ENCODE measurements at places on chromosomes 6 and 20. TPM values are rescaled to one million over a fixed set of nuclear protein-coding genes. Genes with fewer than 3 reads are reported as not detected.

DNA sequence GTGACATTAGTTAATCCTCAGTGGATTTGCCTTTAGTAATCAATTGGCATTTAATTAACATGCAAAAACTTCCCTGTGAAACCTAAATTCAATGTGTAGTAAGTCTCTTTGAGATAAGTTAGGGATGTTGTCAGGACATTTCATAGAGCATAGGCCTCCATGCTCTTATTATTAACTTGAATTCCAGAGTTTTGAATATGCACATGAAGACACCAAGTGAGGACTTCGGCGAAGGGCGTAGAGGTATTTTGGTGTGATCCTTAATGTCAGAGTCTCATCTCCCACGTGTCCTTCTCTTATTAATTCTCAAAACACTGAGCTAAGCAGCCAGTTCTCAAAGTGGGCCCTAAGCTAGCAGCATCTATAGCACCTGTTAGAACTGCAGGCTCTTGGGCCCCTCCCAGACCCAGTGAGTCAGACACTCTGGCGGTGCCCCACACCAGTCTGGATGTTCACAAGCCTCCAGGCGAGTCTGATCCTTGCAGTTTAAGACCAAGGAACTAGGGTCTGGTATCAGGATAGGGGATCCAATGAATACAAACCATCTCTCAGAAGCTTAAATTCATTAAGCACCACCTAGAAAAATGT lies 292.1 kb downstream of the QKI start:
- DNase-seq: no peak
- no peaks in the 10 kb centered on the region for H3K4me1 ChIP-seq
- no peaks in the 10 kb centered on the region for H3K27me3 ChIP-seq
- H3K36me3 ChIP-seq: no peaks in the 10 kb centered on the region

- no peaks in the 10 kb centered on the region for H3K27me3 ChIP-seq
- H3K4me1 ChIP-seq: no peaks in the 10 kb centered on the region
- no peak overlapping the region for H3K4me3 ChIP-seq
- no peak overlapping the region for H3K27ac ChIP-seq
- peak; percentile 8 for DNase-seq
Observed at GRCh38 chr6:10655508-10656055, 38.8 kb downstream of the C6orf52 start.

DNA sequence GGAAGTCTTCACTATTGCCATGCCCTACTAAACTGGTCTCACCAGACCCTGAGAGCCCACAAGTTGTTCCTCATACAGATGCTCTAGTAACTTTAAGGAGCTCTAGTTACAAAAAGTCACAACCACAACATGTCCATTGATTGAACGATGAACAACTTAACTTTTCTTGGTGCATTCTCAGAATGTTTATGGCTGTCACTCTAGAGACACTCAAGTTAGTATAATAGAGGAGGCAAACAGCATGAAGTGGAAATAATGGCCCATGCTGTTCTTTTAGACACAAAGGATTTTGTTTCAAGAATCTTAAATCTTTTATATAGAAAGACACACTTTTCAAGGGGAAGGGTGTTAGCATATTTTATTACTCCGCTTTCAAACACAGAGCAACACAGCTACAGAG lies 934.4 kb downstream of the HACE1 start:
- no peaks in the 10 kb centered on the region for H3K4me1 ChIP-seq
- H3K4me3 ChIP-seq: no peak overlapping the region
- H3K36me3 ChIP-seq: no peaks in the 10 kb centered on the region
- H3K27me3 ChIP-seq: no peaks in the 10 kb centered on the region

GRCh38 chr20:63345328-63346100 lies 15.6 kb downstream of the CHRNA4 start:
- no peak overlapping the region for H3K27ac ChIP-seq
- H3K4me1 ChIP-seq: no peaks in the 10 kb centered on the region

- H3K27me3 ChIP-seq: no peaks in the 10 kb centered on the region
- H3K36me3 ChIP-seq: no peaks in the 10 kb centered on the region
- H3K27ac ChIP-seq: no peak overlapping the region
- H3K4me3 ChIP-seq: no peak overlapping the region
- no peaks in the 10 kb centered on the region for H3K4me1 ChIP-seq
- DNase-seq: no peak
Observed at GRCh38 chr20:43680981-43681380, 14.1 kb downstream of the MYBL2 start.

DNA sequence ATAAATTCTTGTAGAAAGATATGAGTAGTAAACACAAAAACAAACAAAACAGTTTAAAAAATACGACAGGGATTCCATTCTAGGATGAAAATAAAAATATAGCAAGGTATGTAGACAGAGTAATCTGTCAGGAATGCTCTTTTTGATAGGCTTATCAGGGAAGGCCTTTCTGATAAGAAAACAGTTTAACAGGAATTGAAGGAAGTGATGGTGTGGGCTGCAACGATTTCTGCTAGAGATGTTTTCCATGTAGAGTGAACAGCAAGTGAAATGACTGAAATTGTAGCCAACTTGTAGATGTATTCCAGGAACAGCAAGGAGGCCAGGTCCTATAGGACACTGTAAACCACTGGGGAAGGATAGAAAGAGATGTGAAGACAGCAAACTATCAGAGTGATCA lies 689.7 kb upstream of the GJE1 start:
- no peaks in the 10 kb centered on the region for H3K4me1 ChIP-seq
- no peak overlapping the region for H3K4me3 ChIP-seq
- H3K27me3 ChIP-seq: no peaks in the 10 kb centered on the region
- H3K36me3 ChIP-seq: no peaks in the 10 kb centered on the region

DNA sequence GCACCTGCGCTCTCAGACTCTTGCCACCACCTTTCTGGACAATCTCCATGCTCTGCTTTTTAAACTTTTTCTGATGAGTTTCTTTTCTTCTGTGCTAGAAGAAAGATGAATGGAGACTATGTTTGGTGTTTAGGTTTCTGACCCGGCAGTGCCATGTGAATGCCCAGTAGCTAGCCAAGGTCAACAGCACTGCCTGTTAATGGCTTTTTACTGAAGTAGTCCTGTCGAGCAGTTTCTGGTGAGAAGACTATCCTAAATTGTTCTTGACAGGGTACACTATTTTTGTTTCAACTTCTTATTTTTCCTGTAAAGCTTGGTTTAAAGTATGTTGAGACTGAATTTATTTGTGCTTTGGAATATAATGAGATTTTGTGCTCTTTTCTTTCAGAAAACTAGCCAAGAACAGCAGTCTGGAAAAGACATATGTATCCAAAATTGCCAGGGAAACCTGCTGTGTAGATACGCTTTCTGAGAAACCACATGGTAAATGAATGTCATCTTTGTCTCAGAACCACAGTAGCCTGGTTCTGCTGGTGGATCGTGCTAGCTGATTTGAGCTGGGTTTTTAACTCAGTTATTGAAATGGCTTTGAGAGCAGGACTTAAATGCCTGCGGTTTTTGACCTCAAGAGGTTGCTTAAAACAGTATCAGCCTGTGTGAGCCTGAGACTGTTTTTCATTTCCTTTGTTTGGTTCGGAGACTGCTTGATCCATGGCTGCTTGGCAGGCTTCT lies 48.1 kb downstream of the KCNS1 start:
- no peaks in the 10 kb centered on the region for H3K27me3 ChIP-seq
- H3K36me3 ChIP-seq: peaks cover 40% of the 10 kb centered on the region
- H3K4me1 ChIP-seq: peaks cover 60% of the 10 kb centered on the region
- peak; percentile 35 for DNase-seq

DNA sequence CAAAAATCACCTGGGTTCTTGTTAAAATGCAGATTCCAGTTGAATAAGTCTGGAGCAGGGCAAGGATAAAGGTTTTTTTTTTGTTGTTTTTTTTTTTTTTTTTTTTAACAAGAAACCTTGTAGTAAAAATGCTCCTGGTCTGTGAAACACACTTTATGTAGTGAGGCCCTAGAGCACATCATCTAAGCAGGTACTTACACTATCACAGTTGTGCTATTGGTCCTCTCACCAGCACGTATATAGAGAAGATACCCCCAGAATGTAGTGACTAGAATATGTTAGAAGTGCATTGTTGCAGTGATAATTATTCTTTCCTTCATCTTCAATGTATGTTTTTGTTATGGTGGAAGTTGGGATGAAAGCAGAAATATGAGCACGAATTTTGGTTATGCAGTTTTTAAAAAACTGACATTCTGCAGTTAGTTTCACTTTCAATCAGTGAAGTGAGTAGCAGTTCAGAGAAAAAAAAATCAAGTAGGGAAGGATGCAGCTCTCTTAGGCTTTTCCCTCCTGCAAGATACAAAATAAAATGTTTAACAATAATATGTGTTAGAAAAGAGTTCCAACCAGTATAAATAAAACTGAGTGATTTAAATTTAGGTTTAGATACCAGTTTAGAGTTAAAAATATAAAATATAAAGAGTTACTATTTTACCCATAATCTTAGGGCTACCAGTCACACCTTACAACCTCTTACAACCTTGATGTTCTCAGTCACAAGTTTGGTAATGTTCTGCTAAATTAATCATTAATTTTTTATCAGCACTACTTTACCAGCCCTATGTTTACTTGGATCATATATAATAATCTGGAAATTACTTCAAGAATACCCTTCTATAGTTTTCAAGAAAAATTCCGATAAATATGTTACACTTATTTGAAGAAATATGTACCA lies 9.2 kb upstream of the DEFB113 start:
- no peaks in the 10 kb centered on the region for H3K27me3 ChIP-seq
- H3K36me3 ChIP-seq: no peaks in the 10 kb centered on the region
- H3K4me1 ChIP-seq: no peaks in the 10 kb centered on the region
- DNase-seq: no peak
- no peak overlapping the region for H3K27ac ChIP-seq

- no peaks in the 10 kb centered on the region for H3K27me3 ChIP-seq
- H3K4me1 ChIP-seq: no peaks in the 10 kb centered on the region
- H3K27ac ChIP-seq: peak within 1 kb of the TSS; percentile 36
- DNase-seq: no peak
- H3K36me3 ChIP-seq: no peaks in the 10 kb centered on the region
- no peak within 1 kb of the TSS for H3K4me3 ChIP-seq
Observed at GRCh38 chr6:146543211-146543939, at the start of gene RAB32. Gene RAB32, plus strand, starts transcription at chr6:146543833. Its CDS starts 39 bp downstream, at chr6:146543872.

GRCh38 chr6:74870403-74870802 lies 335.4 kb downstream of the COL12A1 start:
- no peaks in the 10 kb centered on the region for H3K4me1 ChIP-seq
- no peaks in the 10 kb centered on the region for H3K27me3 ChIP-seq
- no peak overlapping the region for H3K4me3 ChIP-seq
- no peaks in the 10 kb centered on the region for H3K36me3 ChIP-seq

GRCh38 chr6:66553441-66553840 lies 846.4 kb upstream of the EYS start:
- no peak overlapping the region for H3K4me3 ChIP-seq
- H3K36me3 ChIP-seq: no peaks in the 10 kb centered on the region
- H3K27ac ChIP-seq: no peak overlapping the region
- no peak for DNase-seq
- H3K4me1 ChIP-seq: no peaks in the 10 kb centered on the region

- peaks cover 76% of the 10 kb centered on the region for H3K4me1 ChIP-seq
- H3K4me3 ChIP-seq: peak overlapping the region; percentile 15
- no peaks in the 10 kb centered on the region for H3K36me3 ChIP-seq
- no peak for DNase-seq
- no peak overlapping the region for H3K27ac ChIP-seq
Observed at GRCh38 chr6:144346719-144347447, 61.7 kb downstream of the UTRN start.

DNA sequence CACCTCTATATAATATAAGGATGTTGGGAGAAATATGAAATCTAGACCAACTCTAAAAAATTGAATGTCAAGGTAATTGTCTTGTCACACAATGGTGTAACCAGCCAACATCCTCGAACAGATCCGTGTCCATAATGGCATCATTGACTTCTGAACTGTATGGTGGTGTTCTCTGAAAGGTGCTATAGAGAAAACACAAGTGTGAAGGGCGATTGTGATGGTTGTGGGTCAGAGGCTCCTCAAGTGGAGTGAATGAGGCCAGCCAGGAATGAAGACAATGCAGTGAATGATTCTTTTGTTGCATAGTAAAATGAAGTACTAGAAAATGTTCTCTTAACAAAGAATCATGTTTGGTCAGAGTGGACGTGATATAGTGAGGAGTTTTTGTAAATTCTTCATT lies 58.3 kb downstream of the CARMIL1 start:
- H3K27me3 ChIP-seq: no peaks in the 10 kb centered on the region
- no peak overlapping the region for H3K27ac ChIP-seq
- DNase-seq: no peak
- no peaks in the 10 kb centered on the region for H3K36me3 ChIP-seq

DNA sequence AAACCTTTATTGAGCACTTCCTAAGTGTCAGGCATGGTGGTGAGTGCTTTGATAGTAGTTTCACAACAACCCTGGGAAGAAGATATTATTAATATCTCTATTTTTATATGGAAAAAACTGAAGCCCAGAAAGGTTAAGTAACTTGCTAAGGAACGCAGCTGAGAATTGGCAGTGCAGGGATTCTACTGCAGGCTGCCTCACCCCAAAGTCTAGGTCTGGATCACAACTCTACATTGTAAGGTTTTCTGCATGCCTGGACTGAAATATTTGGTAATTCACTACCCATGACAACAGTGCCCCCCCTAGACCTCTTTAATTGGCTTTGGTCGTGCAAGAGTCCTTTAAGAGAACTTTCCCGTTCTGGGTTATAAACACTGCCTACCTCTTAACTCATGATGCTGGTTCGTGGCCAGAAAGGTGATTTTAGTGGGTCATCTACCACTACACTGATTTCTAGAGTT lies 67.1 kb upstream of the KCNQ5 start:
- no peak for DNase-seq
- H3K4me1 ChIP-seq: no peaks in the 10 kb centered on the region
- H3K4me3 ChIP-seq: no peak overlapping the region
- no peak overlapping the region for H3K27ac ChIP-seq

DNA sequence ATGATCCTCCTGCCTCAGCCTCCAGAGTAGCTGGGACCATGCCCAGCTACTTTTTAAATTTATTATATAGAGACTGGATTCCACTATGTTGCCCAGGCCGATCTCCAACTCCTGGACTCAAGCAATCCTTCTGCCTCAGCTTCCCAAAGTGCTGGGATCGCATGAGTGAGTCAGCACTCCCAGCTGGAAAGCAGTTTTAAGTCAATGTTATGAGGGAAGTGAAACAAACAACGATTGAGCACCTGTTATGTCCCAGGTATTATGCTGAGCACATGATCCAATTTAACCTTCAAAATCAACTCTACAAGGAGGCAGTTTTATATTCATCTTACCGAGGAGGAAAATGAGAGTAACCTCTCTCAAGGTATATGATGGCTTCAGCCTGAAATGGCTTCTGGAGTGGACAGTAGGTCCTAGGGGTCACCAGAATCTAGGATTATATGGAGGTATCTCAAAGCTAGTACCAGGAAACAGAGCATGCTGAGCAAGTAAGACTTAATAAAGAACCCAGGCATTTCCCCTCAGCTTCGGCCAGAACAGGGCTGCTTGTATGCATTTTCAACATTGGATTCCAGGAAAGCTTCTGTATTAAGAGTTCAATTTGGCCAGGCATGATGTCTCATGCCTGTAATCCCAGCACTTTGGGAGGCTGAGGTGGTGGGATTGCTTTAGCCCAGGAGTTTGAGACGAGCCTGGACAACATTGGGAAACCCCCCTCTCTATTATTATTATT lies 55.0 kb downstream of the EDN1 start:
- no peaks in the 10 kb centered on the region for H3K27me3 ChIP-seq
- no peaks in the 10 kb centered on the region for H3K4me1 ChIP-seq
- DNase-seq: no peak

The TRAPPC3L gene
- not detected for total RNA-seq

The NNAT gene
- total RNA-seq: not detected

The DAAM2 gene
- total RNA-seq: not detected

The KCTD20 gene
- 52.4 TPM for total RNA-seq

The ITPA gene
- total RNA-seq: 98.2 TPM

The OPN5 gene
- total RNA-seq: not detected

The KCNB1 gene
- total RNA-seq: not detected

The COL9A1 gene
- total RNA-seq: not detected

The PSMB8 gene
- total RNA-seq: 311 TPM

The ADGRB3 gene
- total RNA-seq: not detected

The ANKEF1 gene
- 2.3 TPM for total RNA-seq

The MYCT1 gene
- total RNA-seq: not detected

The JPH2 gene
- not detected for total RNA-seq

Data from CD8-positive, alpha-beta memory T cell (primary cell).